ENCODE measurements at places on chromosomes 11 and 22.
A peak's percentile ranks its signal among the peaks of the same experiment; 100 is the strongest.

- DNase-seq = peak; percentile 87
Observed at GRCh38 chr11:1882265-1883238, 9.1 kb downstream of the PRR33 start.

GRCh38 chr22:42562279-42562678, 8.5 kb downstream of the SERHL2 start:
- no peak for DNase-seq

GRCh38 chr11:103904324-103904667, 132.1 kb upstream of the DDI1 start:
- DNase-seq = no peak

- DNase-seq = no peak
Observed at GRCh38 chr11:414318-414857, 411 bp downstream of the SIGIRR start.

- DNase-seq = no peak
Observed at GRCh38 chr11:125618383-125618782, 6.6 kb upstream of the CHEK1 start.

GRCh38 chr11:65213322-65214211, 31.8 kb downstream of the CAPN1 start:
- no peak for DNase-seq

- no peak for DNase-seq
Observed at GRCh38 chr11:2846056-2846455, 39.5 kb downstream of the CDKN1C start.

DNA sequence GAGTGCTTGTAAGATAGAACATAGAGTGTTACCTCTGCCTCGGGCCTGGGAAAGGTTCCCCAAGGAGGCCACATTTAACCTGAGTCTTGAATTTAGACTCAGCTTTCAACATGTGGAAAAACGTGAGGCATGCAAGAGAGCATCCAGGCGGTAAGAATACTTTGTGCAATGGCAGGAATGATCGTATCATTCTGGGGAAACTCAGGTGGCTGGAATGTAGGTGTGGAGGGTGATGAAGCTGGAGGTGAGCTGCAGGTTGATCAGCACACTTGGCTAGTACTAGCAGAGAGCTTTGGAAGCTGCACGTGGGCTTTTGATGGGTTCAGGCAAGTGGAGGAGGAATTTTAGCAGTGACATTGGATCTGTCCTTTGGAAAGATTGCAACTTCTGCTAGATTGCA, 270.3 kb upstream of the RAG2 start:
- DNase-seq = no peak

DNA sequence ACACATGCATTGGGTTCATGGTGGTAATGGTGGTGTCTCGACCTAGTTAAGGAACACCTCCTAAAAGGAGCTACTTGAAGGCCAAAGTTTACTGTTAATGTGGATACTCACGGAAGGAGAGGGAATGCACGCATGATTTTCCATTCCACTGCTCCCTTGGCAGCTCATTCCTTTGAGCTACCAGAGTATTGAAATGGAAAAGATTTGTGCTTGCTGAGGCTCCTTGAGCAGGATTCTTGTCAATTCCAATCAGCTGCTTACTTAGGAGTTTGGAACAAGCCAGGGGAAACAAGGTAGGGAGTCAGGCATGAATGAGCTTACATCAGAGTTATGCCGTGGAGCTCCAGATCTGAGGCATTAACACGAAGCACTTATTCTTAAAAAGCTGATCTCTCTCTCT, 108.8 kb downstream of the GRIA4 start:
- DNase-seq = no peak

DNA sequence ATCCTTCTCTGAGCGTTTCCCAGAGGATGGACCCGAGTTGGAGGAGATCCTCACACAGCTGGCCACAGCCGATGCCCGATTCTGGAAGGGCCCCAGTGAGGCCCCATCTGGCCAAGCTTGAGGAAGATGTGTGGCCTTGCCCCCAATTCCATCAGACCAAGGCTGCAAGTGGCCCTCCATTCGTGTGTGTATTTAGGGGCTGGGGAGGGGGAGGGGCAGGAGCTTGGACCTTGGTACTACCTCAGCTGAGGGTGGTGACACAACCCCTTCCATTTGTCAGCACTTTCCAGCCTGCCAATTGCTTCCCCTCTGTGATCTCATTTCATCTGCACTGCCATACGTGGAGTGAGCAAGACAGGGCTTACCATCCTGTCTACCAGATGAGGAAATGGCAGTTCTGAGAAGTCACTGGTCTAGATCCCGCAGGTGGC, 1.3 kb upstream of the BBS1 start:
- DNase-seq = peak; percentile 40

DNA sequence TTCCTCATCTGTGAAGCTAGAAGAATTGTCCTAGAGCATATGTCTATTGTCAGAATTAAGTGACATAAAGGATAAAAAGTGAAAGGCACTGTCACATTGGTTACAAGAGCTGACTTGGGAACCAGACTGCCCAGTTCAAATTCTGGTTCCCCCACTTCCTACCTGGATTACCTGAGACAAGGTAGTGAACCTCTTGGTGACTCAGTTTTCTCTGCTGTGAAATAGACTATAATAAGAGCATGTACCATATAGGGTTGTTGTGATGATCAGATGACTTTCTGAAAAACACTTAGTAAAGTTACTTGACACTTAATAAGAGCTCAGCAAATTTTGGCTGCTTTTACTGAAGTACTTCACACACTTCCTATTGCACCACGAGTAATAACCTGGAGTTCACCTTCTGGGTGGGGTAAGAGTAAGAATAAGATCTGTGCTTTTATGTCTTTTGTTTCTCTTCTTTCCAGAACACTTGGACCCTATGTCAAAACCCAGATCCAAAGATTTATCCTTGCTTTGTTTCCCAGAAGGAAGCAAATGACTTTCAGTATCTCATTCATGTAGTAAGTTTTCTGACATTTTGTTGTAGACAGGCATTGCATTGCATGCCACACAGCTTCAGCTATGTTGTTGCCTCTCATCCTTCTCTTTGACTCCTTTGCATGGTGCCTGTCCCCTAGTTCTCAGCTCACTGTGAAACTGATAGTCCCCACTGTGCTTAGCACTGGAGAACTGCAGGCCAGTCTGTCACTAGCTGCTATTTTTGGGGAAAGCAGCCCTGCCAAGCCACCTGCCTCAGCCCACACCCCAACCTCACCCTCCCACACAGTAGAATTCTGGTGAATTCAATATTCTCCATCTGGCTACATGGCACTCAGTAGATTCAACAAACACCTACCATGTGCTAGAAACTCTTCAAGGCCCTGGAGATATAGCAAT, 121.8 kb upstream of the POU2AF2 start:
- no peak for DNase-seq

GRCh38 chr11:130715085-130715876, 201.0 kb downstream of the SNX19 start:
- no peak for DNase-seq

GRCh38 chr11:20038972-20039371, 121.3 kb downstream of the DBX1 start:
- no peak for DNase-seq

- no peak for DNase-seq
Observed at GRCh38 chr11:68993546-68993945, 12.8 kb upstream of the MRGPRD start.

DNA sequence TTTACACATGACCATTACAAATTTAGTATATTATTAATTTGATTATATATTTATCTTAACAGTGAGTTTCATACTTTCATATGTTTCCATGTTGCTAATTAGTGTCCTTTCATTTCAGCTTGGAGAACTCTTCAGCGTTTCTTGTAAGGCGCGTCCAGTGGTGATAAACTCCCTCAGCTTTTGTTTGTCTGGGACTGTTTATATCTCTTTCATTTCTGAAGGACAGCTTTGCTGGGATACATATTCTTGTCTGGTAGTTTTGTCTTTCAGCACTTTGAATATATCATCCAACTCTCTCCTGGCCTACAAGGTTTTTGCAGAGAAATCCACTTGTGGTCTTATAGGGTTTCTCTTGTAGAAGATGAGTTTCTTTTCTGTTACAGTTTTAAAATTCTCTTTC, 12.4 kb downstream of the BIRC2 start:
- no peak for DNase-seq

DNA sequence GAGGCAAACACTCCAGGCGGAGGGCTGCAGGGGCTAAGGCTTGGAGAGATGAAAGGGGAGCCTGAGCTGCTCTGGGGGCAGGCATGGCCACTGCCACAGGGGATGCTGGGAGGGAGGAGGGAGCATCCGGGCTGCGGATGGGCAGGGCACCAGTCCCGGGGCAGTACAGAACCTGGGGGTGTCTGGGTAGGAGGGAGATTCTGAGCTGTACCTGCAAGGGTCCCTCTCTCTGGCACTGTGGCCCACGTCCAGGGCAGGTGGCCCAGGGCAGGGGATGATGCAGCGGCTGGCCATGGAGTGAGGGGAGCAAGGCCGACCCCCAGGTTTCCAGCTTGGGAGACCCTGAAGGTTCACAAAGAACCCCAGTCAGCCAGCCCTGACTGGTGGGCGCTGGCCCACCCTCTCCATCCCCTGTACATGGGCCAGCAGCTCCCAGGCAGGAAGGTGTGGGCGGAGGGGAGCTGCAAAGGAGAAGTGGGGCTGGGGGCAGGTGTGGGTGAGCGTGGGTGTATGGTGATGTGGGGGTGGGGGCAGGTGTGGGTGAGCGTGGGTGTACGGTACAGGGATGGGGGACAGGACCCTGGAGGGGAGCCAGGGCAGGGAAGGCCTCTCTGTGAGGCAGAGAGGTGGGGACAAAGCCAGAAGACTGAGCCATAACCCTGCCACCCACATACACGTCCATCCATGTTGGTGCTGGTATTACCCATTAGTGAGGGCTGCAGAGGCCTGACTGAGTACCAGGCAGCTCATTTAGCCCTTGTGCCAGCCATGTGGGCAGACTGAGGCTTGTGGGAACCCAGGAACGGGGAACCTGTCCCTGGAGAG, 2.2 kb upstream of the TNFRSF13C start:
- DNase-seq = no peak

DNA sequence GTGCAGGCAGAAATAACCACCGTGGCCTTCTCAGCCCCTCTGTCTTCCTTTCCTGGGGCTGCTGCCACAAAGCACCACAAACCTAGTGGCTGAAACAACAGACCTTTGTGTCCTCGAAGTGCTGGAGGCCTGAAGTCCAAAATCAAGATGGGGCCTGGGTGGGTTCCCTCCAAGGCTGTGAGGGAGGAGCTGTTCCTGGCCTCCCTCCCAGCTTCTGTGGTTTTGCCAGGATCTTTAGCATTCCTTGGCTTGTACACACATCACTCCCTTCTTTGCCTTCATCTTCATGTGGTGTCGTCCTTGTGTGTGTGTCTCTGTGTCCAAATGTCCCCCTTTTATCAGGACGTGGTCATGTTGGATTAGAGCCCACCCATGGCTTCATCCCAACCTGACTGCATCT, 29.0 kb upstream of the PARVG start:
- no peak for DNase-seq

GRCh38 chr11:16248248-16248647, 108.1 kb downstream of the SOX6 start:
- DNase-seq = no peak

DNA sequence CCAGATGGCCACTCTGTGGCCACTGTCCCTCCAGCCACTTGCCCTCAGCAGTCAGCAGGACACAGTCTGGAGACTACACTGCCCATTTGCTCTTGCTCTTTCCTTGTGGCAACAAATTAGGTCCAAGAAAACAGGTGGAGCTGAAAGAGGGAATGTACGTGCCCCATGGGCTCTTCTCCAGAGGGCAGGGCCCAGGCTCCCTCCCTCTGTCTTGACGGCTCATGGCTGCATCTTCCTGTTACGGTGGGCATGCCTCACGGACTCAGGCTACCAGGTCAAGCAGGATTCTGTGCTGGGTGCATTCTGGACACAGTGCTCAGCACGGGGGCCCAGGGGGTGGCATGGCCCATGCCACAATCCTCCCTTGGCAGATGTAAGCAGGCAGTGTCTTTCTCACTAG, 71.3 kb downstream of the MED15 start:
- no peak for DNase-seq

- DNase-seq = no peak
Observed at GRCh38 chr11:88590361-88590760, 252.8 kb upstream of the CTSC start.

- DNase-seq = no peak
Observed at GRCh38 chr11:19738124-19738523, 25.5 kb downstream of the NAV2 start.

DNA sequence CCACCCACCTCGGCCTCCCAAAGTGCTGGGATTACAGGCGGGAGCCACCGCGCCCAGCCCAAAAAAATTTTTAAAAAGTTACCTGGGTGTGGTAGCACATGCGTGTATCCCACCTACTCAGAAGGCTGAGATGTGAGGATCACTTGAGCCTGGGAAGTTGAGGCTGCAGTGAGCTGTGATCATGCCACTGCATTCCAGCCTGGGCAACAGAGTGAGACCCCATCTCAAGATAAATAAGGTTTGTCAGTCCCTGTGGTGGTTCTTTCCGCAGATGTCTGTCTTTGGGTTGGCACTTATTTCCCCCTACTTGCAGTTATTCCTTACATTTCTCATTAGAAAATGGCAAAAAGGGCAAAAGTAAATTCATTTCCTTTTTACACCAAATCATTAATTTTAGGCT, 8.0 kb downstream of the MARK2 start:
- DNase-seq = no peak

DNA sequence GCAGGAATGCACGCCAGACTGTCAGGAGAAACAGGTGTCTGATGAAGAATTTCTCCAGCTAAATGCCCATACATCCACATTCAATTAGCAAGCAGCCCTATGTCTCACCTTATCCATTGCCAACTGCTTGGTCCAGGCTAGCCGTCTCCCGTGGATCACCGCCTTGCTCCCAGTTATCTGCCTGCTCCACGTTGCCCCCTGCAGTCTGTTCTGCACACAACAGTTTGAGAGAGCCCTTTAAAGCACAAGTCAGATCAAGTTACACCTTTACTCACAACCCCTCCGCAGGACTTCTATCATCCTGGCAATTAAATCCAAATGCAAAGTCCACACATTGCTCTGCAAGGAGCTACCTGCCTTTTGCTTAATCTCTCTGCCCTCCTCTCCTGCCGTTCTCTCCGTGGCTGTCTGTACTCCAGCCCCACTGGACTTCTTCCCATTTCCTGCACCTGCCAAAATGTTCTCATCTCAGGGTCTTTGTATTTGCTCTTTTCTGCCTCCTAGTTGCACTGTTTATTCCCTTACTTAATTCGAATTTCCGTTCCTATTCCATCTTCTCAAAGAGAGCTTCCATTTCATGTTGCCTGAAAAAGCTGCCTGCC, 185.3 kb upstream of the LARGE1 start:
- DNase-seq = peak; percentile 76

DNA sequence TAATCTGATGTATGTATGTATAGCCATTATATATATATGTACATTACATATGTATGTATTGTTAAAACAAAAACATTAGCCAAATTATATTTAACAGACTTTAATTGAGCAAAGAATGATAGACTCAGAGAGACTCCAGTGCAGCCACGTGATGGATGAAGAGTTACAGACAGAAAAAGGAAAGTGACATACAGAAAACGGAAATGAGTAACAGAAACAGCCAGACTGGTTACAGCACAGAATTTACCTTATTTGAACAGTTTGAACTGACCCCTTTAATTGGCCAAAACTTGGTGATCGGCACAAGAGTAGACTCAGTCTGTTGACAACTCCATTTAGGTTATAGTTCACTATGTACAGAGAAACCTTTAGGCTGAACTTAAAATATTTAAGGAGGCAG, 35.0 kb downstream of the CHORDC1 start:
- DNase-seq = no peak

- no peak for DNase-seq
Observed at GRCh38 chr22:42001121-42001520, 2.5 kb downstream of the WBP2NL start.

- DNase-seq = no peak
Observed at GRCh38 chr11:55726715-55727324, 46.4 kb upstream of the OR5D13 start.

Data from aorta (tissue), 5 donors.